ENCODE measurements at places on chromosomes 4 and X.

GRCh38 chr4:119523399-119523798 is 105.2 kb downstream of the PDE5A start:
- no peak for DNase-seq

DNA sequence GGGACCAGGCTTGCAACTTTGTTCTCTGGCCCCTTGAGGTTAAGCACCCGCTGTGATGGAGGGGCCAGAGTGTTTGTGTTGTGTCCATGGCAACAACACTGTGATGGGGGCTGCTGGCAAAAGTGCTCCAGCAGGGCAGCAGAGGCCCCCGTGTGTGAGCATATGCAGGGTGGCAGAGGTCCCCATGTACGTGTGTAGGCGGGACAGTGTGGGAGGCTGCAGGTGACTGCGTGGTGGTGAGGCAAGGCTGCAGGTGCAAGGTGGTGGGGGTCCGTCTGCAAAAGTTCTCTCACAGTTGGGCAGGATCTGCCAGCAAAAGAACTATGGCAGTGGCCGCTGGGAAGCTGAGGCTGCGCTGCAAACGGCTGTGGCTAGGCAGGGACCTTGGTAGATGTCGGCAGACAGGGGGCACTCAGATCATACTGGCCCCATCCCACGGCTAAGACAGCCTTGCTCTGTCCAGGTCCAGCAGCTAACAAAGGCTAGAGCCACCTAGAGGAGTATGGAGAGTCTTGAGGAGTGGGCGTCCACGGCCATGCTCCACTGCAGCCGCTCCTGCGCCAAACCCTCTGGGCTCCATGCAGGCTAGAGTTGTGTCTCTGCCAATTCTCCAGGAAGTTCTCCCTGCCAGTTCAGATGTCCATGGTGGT is 46.8 kb upstream of the PASD1 start:
- no peak for DNase-seq

DNA sequence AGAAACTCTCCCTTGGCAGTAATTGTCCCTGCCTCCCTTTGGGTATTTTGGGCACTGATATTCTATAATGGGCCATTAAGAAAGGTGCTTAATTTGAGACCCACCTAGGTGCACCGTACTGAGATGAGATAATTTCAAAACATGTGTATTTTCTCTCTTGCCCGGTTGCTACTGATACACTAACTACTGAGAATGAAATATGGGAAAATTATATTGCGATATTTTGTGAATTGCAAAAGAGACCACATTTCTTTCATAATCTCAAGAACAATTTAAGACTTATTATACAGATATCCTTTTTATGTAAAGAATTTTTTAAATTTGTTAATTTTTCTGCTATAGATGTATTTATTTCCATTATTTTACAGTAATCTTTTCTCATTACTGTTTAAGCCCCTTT is 284.9 kb downstream of the ADGRL3 start:
- no peak for DNase-seq

DNA sequence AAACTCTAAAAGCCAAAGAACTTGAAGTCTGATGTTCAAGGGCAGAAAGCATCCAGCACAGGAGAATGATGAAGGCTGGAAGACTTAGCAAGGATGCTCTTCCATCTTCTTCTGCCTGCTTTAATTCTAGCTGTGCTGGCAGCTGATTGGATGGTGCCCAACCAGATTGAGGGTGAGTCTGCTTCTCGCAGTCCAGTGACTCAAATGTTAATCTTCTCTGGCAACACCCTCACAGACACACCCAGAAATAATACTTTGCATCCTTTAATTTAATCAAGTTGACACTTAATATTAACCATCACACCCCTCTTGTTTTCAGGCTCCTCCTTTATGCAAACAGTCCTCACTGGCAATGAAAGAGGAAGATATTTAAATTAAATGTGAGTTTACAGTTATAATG is 321.7 kb downstream of the TEX13C start:
- no peak for DNase-seq

- DNase-seq, result no peak
Measured at GRCh38 chrX:10486373-10486772, 134.0 kb downstream of the MID1 start.
